ENCODE measurements at places on chromosomes 2 and 18.

- DNase-seq: no peak
Observed at GRCh38 chr18:55376387-55376786, 211.6 kb downstream of the TCF4 start.

- DNase-seq: no peak
Observed at GRCh38 chr2:54372361-54372760, 83.8 kb upstream of the SPTBN1 start.

- no peak for DNase-seq
Observed at GRCh38 chr2:14828223-14828622, 195.7 kb downstream of the LRATD1 start.

DNA sequence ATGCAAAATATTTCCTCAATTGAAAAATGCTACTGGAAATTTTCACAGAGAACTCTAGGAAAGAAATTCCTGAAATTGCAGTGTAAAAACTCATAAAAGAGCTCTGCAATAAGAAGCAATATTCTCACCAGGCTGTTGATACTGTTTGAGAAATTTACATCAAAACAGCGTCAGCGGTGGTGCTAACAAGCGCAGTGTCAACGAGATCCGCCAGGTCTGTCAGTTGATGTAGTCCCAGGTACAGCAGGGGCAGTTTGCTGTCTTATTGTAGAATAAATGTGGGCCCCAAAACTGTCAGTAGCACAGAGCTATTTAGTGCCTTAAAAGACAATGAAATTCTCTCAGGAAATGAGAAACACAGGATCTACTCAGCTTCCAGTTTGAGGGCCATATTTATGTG is 611.2 kb downstream of the ARHGAP15 start:
- no peak for DNase-seq

GRCh38 chr2:27703638-27704341 is 40.1 kb downstream of the SLC4A1AP start:
- peak; percentile 79 for DNase-seq

DNA sequence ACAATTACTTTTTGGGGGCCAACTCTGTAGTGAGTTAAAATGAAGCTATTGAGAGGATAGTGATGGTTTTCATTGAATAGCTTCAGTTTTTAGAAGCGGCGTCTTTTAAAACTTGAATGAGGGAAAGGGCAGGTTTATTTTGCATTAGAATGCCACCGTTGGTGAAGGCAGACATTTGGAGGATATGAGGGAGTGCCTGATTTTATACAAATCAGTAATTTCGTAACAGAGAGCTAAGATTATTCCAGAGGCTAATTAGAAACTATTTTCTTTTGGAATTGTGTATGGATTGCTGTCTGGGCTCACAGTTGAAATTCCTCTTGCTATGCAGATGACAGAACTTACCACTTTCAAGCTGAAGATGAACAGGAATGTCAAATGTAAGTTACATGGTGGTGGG is 67.6 kb downstream of the ITGB1BP1 start:
- DNase-seq: no peak

DNA sequence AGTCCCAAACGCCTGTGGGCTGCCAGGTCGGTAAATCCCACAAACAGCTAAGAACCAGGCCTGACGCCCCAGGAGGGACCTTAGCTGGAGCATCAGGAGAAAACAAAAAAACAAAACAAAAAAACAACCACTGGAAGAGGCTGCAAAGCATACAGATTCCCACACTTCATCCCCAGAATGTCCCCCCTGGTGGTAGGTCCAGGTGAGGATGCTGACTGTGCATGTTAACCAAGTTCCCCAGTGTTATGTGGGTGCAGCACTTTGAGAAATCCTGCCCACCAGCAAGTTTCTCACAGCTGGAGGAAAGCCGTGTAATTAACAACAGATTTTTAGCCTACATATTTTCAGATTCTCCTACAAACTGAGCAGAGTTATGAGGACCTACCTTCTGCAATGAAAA is 15.1 kb downstream of the ST3GAL5 start:
- no peak for DNase-seq

- DNase-seq: no peak
Observed at GRCh38 chr2:73174941-73175662, 27.3 kb upstream of the NOTO start.

DNA sequence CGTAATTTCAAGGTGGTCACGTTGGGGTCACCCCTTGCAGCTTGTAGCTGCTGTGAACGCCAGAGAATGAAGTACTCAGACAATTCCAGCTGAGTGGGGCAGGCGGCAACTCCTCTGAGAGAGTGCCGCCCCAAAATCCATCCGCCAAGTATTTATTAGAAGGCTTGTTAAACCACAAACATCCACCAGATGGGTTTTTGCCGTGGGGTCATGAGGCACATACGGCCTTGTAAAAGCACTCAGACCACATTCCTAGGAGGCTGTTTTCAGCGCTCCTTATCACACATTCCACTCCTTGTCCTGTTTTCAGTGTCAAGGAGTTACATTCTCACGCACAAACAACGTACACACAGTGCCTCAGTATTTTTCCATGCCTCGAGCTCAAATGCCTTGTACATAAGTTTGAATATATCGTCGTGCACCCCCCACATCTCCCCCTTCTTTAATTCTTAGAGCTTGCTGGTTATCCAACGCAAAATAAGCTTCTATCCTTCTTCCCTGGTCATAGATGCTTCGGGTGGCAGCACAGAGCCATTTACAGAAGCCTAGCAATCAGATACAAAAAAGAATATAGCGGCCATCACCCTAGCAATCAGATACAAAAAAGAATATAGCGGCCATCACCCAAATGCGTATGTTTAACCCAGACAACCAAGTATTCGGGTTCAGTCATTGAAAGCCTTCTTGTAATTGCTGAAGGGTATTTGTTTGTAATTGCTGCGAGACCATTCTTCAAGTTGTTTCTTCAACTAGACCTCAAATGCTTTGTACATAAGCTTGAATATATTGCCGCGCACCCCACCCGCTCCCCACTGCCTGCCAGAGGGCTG is 7.3 kb downstream of the ALPP start:
- DNase-seq: no peak

DNA sequence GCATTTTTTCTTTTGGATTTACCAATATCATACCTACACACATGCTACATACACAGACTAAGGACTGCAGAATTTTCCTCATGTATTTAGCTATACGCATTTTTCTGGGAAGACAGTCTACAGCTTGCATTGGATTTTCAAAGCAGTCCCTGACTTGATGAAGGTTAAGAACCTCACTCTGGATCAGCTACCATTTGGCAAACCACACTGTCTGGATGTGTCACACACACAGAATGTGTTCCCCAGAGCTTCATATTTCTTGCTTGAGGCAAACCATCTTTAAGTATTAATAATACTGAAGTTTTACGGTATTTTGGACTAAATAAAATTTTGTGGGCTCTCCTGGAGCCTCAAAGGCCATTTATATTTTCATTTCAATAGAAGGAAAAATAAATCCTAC is 102.3 kb downstream of the TCF4 start:
- DNase-seq: no peak

DNA sequence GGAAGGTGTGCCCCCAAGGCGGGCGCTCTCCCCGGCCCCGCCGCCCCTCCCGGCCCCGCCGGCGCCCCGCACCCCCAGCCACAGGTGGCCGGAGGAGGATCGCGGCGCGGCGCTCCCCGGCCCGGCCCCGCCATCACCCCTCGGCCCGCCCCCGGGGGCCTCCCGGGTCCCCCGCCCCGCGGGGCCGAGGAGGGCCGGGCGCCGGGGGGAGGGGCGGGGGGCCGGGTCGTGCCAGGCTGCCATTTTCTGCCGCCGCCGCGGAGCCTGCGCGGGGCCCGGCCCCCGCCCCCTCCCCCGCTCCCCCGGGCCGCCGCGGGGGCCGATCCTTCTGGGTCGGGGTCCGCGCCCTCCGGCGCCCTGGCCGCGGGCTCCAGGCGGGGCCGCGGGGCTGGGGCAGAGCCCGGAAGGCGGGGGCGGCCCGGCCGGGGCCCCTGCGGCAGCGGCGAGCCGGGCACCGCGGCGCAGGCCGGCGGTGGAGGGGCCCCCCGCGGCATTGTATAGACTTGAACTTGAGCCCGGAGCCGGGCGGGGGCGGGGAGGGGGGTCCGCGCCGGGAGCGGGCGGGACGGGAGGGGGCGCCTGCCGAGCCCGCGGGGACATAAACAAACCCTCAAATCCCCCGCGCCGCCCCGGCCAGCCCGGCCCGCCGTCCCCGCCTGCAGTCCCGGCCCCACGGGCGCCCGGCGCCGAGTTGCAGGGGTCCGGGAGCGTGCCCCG is 556 bp downstream of the DNMT3A start:
- peak; percentile 43 for DNase-seq
